ENCODE measurements at places on chromosomes 2 and 18. TPM values are rescaled to one million over a fixed set of nuclear protein-coding genes. Genes with fewer than 3 reads are reported as not detected.

The MC4R gene
- total RNA-seq, result not detected

- no peak for ATAC-seq
Measured at GRCh38 chr2:212665948-212666347, 127.3 kb upstream of the ERBB4 start.

GRCh38 chr2:72681016-72681995 is 144.5 kb downstream of the EXOC6B start:
- ATAC-seq, result peak; percentile 65

DNA sequence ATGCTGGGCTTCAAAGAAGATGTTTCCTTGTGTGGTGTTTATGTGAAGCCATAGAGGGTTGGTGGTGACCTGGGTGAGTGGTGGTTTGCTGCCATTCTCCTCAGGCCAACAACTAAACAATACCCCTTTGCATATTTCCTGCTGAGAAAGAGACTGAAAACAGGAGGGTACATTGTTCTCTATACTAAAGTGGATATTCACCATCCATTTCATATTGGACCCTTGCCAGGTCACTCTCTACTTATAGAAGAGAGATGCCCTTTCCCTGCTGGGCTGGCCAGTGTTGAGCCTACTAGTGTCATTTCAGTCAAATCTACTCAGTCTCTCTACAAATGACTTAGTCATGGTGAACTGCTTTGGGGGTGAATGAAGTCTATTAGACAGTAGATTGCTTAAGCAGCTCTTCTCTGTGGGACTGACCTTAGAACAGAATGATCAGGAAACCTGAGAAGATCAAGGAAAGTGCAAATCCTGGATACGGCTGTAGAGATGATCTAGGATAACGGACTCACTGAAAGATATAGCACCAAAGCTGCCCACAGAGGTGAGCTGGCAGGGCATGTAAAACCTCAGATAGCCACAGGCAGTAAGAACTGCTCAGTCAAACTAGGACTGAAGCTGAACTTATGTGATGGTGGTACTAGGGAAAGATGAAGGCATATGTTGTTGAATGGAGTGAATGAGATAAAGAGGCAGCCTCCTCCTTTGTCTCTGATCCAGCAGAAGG is 154.9 kb downstream of the MYO3B start:
- ATAC-seq, result no peak

The TMEM178A gene
- 0.40 TPM for total RNA-seq

- ATAC-seq, result no peak
Measured at GRCh38 chr2:113169002-113169530, 4.7 kb upstream of the PSD4 start.

- ATAC-seq, result no peak
Measured at GRCh38 chr2:84717302-84717701, 163.6 kb downstream of the TRABD2A start.

- ATAC-seq, result no peak
Measured at GRCh38 chr2:104766683-104767082, 87.2 kb upstream of the POU3F3 start.

DNA sequence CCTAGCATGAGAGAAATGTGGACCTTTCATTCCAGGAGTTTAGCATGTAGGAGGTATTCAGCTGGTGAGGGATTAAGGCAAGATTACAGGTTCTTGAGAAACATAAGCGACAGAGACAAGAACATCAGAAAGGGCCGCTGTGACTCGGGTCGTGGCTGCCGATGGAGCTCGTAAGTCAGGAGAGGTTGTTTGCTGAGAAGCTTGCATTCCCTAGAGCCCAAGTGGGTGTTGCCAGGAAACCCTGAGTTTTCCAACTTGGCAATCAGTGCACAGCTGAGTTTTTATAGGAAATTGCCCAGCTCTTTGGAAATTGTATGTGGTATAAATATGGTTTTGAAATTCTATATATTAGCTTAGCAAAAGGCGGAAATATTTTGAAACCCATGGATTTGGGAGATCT is 46.4 kb upstream of the CYP1B1 start:
- ATAC-seq, result no peak

GRCh38 chr2:9110893-9111569 is 95.6 kb upstream of the ASAP2 start:
- no peak for ATAC-seq

- ATAC-seq, result no peak
Measured at GRCh38 chr2:160632084-160632975, 138.7 kb upstream of the RBMS1 start.

The NEB gene
- 1.7 TPM for total RNA-seq

The BCL11A gene
- 43.0 TPM for total RNA-seq

The ZNF521 gene
- total RNA-seq, result 3.3 TPM

DNA sequence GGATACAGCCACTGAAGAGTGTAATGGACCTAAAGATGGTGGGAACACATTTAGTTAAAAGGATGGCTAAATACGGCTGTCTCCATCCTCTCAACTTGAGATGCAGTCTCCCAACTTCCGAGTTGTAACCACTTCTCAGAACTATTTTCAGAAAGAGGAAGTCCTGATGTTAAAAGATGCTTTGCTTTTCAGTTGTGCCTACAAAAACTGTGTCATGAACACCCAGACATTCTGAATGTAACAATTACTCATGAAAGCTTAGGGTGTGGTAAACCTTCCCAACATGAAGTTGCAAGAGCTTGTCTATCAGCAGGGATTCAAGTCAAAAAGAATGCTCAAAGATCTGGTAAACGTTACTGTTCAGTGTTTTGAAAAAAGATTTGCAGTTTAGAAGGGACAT is 147.9 kb downstream of the DOCK10 start:
- peak; percentile 45 for ATAC-seq

DNA sequence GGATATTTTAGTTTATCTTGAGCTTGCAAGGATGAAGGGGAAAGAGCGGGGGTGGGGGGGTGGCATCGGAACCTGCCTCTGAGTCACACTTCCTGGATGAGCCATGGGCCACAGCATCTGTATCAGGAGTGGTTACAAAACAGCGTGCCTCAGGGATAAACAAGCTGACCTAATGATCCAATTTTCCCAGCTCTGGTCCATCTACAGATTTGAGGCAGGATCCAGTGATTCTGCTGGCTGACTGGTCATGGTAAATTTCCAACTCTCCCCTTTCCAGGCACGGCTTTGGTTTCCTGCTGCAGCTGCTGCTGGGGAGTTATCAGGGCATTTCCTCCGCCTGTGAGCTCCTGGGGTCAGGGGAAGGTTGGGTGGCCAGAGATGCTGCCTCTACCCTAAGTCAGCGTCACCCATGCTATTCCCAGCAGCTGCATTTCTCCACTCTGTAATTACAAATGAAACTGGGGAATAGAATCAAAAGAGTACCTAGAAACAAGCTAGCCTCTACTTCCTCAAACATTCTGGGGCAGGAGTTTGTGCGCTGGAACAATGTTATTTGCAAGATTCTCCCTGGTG is 4.7 kb upstream of the HPCAL1 start:
- no peak for ATAC-seq

DNA sequence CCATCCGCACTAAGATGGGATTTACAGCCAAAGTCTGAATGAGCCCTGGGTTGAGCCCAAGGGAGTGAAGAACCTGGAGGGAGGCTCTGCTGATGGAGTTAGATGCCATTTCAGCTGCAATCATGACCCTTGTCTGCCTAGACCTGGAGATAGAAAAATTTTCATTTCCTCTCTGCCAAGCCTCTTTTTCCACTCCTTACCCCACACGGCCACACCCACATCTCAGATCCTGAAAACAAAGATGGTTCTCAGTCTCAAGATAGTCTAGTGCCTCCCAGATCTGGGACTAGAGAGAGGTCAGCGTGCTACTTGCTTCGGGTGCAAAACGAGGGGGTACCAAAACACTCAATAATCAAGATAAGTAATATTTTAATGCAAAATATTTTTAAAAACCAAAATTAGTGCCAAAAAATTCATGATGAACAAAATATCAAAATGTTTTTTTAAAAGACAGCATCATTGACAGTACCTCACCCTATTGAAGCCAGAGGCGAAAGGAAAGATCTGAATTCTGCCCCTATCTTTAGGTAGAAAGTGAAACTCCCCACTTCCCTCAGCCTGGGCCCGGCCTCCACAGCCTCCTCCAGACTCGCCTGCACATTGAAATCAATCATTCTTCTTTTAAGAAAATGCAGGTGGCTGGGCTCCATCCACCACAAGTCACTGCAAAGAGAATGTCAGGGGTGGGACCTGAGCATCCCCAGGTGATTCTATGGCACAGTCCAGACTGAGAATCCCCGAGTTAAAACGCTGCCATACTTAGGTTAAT is 57.8 kb upstream of the GPR45 start:
- ATAC-seq, result no peak

The KIAA1328 gene
- total RNA-seq, result 5.1 TPM

The TEKT4 gene
- not detected for total RNA-seq

- no peak for ATAC-seq
Measured at GRCh38 chr2:241065355-241065803, 36.7 kb downstream of the MTERF4 start.

GRCh38 chr2:79219383-79219988 is 59.9 kb upstream of the REG3A start:
- ATAC-seq, result no peak

- ATAC-seq, result no peak
Measured at GRCh38 chr2:113061896-113062770, 3.1 kb downstream of the IL36RN start.

GRCh38 chr2:216034065-216034464 is 20.7 kb upstream of the MREG start:
- peak; percentile 80 for ATAC-seq

The CMPK2 gene
- total RNA-seq, result 2.6 TPM

The YWHAQ gene
- total RNA-seq, result 392 TPM

GRCh38 chr2:39264733-39265132 is 21.0 kb upstream of the CDKL4 start:
- no peak for ATAC-seq

The LDLRAD4 gene
- total RNA-seq, result 3.0 TPM

- no peak for ATAC-seq
Measured at GRCh38 chr2:141458351-141458750, 672.5 kb downstream of the LRP1B start.

The MARCO gene
- 0.80 TPM for total RNA-seq

DNA sequence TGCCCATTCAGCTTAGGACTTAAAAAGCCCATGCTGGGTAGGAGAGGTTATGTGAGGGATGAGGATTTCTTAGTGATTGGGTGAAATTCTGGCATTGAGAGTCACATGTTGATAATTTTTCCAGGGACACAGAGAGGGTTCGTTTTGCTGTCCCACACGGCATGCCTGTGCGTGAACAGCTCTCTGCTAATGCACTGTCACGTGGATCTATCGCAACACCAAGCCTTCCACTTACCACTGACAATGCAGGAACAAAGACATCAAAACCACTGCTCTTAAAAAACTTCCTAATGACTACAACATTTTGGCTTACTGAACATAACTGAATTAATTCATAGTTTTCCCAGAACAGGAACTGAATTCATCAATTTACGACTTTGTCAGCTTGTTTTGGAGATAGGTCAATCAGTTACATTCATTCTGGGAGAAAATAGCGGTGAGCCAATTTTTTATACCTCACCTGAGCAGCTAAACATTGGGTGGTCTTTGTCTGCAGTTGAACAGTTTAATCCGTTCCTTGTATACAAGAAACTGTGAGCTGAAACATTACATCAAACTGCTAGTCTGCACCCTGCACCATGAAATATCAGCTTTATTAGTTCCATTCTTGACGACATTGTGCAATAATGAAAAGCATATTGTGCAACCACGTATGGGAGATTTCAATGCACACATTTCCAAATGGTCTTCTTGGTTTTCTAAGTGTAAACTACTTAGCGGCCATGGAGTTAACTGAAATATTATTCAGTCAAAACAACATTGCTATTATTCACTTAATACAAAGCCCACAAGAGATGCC is 127.1 kb downstream of the LPIN1 start:
- ATAC-seq, result peak; percentile 41

GRCh38 chr2:229273723-229274338 is 2.7 kb upstream of the PID1 start:
- ATAC-seq, result peak; percentile 78

- no peak for ATAC-seq
Measured at GRCh38 chr2:208879666-208880065, 473.1 kb downstream of the PTH2R start.

GRCh38 chr2:138534791-138535190 is 33.2 kb downstream of the SPOPL start:
- peak; percentile 87 for ATAC-seq

The PJVK gene
- total RNA-seq, result 1.4 TPM

The FAM124B gene
- 0.36 TPM for total RNA-seq

DNA sequence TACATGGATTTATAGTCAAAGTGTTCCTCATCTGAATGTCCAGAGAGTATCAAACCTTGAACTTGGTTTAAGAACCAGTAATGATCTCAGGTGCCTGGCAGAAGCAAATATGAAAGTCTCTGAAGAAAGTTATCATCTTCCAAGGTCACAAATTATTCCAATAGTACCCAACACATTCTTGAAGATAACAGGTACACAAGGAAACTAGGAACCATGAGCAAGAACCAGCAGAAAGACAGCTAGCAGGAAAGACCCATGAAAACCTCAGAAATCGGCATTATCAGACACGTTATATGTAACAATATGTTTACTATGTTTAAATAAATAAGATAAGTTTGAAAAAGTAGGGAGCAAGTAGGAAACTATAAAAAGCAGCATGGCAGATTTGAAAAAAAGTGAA is 5.9 kb upstream of the PRKAG3 start:
- ATAC-seq, result no peak

The UGT1A8 gene
- total RNA-seq, result 0.16 TPM

The CFAP210 gene
- total RNA-seq, result not detected

DNA sequence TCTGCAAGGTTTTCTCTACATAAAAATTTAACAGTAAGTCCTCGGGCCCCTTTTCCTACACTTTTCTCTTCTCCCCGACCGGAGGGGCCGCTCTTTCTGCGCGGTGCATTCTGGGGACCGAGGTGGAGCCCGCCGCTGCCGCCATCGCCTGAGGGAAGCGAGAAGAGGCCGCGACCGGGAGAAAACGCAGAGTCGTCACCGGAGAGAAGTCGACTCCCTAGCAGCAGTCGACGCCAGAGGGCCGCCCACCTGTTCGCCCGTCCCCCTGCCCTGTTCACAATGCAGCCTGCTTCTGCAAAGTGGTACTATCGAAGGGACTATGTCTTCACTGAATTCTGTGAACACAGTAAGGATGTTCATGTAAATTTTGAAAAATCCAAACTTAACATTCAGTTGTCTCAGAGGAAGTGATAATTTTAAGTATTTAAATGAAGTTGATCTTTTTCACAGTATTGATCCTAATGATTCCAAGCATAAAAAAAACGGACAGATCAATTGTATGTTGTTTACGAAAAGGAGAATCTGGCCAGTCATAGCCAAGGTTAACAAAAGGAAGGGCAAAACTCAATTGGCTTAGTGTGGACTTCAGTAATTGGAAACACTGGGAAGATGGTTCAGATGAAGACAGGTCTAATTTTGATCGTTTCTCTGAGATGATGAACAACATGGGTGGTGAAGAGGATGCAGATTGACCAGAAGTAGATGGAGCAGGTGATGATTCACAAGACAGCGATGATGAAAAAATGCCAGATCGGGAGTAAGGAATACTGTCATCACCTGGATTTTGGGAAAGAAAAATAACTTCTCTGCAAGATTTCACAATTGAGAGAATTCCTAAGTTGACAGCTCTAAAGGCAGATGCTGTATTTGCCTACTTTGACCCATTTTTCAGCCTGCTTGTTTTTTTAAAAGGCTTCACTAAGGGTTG is 55.8 kb downstream of the ASXL2 start:
- ATAC-seq, result no peak

Data from esophagus mucosa (tissue), 1 donor.